ENCODE measurements at places on chromosomes 11 and 22.

DNA sequence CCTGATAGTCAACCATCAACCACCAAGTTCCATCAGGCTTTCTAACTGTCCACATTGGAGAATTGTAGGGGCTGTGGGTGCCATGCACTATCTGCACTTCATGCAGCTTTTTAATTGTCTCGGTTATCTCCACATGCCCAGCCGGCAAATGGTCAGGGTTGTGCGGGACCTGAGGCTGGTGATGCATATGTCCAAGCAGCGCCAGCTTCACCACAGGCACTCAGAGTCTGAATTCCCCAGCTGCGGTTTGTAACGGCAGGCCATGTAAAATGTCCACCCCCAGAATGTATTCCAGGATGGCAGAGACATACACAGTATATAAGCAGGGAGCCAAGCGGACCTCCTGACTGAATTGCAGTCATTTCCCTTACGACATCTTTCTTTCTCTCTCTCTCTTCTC lies 435.6 kb downstream of the DYNC2H1 start:
- no peak for DNase-seq

DNA sequence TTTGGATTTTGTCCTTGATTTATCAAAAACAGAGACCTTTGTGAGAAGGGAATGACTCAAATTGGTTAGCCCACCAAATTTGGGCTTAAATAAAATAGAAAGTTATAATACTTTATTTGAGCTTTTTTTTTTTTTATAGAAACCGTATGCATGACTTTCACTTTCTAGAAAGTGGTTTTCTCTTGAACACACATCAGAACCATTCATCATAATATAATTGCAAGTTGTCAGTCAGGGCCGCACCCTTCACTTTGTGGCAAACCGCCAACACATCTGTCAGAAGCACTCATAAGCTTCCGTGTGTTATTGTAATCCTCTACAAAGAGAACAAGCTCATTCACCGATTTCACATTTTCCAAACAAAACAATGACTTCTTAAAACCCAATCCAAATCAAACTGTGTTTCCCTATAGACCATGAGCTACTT lies 76.1 kb downstream of the SOX6 start:
- no peak for DNase-seq

DNA sequence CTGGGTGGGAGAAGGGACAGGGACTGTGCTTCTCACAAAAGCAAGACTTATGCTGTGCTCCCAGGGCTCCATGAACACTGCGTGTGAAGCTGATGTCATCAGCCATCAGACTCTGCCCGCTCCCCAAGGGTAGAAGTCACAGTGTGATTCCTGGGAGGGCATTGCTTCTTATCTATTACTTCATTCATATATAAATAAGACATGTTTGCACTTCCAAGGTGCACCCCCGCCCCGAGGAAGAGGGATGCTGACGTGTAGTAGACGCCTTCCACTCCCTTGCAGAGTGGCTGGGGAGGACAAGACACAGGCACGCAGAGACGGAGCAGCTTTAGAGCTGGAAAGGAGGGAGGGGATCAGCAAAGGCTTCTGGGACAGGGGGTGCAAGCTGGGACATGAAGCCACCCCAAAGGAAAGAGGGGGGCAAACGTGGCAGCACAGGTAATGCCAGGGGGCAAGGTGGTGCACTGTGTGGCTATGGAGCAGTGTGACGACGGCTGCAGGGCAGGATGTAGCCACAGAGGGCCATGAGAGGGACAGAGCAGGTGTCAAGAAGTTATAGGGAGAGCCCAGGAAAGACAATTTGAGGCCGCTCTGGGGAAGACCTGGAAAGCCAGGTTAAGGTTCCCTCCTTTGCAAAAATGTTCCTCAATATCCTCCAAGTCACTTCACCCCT lies 558.5 kb downstream of the MN1 start:
- no peak for DNase-seq

GRCh38 chr11:19892876-19893275 lies 180.2 kb downstream of the NAV2 start:
- DNase-seq = no peak

- peak; percentile 40 for DNase-seq
Measured at GRCh38 chr11:85809863-85810262, 1.1 kb downstream of the SYTL2 start.

- DNase-seq = no peak
Measured at GRCh38 chr22:36930041-36930935, 16.9 kb downstream of the CSF2RB start.

DNA sequence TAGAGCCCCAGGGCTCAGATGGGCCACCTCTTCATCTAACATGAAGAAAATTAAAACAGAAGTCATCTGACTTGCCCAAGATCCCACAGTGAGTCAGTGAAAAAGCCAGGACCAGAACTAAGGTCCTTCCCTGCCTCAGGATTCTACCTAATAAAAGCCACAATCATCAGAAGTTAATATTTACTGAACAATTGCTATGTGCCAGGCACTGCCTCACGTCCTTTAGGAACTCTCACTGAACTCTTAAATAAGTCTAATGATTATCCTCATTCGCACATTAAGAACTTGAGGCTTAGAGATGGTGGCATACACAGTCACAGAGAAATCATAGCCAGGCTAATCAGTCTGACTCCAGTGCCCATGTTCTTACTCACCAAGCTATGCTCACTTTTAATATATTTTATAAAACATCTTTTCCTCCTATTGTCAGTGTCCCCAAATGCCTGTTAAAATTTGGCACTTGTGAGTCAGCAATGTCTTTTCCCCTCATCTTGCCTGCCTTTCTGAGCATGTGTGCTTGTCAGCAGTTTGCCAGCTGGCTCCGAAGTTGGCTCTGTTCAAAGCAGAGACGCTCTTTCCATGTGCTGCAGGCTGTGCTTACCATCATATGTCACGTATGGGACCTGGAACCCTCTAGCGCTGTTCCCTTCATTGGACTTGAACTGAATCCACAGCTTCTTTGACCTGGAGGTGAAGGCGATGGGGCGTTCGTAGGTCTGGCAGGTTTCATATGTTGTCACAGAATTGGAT lies 21.5 kb upstream of the NRIP3 start:
- DNase-seq = no peak

- no peak for DNase-seq
Measured at GRCh38 chr11:84829162-84829561, 798.0 kb downstream of the DLG2 start.

DNA sequence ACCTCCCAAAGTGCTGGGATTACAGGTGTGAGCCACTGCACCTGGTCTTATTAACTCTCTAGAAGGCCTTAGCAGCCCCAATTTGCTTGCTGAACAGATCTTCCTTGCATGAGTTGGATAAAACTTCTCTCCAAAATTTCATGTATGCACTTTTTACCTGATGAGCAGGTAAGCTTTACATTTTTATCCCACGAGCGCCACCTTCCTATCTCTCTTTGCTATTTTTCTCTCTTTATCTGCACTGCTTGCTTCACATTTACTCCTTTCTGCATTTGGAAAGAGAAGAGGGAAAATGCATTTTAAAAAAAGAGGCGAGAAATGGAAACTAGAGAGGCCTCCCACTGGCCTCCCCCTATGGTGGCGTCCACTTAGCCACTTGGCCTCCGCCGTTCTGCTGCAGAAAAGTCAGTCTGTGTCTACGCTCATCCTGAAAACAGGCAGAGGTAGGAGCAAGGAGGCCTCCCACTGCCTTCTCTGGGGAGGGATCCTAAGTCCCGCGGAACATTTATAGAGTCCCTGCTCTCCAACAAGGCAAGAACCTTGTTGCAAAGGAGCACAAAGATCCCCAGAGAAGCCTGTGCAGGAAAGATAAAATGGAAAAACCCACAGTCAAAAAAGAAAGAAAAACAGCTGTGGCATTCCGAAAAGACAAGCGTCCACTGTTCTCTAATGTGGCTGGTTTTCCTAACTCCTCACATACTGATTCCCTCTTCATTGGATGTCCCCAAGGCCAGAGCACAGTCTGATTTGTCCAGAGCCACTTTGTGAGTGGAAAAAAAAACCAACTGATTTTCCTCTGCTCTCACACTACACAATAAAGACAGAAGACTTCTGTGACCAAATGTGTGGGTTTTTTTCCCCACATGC lies 62.2 kb upstream of the INCENP start:
- no peak for DNase-seq

- DNase-seq = no peak
Measured at GRCh38 chr11:26946257-26946716, 47.6 kb upstream of the FIBIN start.

DNA sequence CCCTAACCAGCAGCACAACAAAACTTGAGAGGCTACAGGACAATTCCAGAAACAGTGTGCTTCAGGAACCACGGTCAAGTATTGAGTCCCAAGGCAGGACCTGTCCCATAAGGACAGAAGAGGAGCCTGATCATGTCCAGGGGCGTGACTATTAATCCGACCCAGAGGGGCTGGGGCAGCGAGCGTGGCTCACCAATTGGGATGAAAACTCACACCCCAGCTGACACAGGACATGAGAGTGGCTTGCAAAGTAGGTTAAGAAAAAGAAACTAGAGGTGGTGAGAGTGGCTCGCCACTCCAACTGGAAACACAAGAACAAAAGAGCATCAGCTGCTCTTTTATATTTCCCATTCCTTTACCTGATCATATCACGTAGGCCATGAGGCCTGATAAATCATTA lies 16.0 kb upstream of the FEZ1 start:
- DNase-seq = no peak

GRCh38 chr11:117345039-117345438 lies 17.4 kb downstream of the CEP164 start:
- DNase-seq = no peak

- DNase-seq = no peak
Measured at GRCh38 chr11:8330404-8330803, 66.7 kb upstream of the LMO1 start.

- no peak for DNase-seq
Measured at GRCh38 chr11:134479206-134480135, 67.4 kb upstream of the B3GAT1 start.

- DNase-seq = no peak
Measured at GRCh38 chr11:59336931-59337330, 21.8 kb upstream of the OR5AN1 start.

- no peak for DNase-seq
Measured at GRCh38 chr22:43823911-43824665, 12.0 kb upstream of the EFCAB6 start.

- no peak for DNase-seq
Measured at GRCh38 chr22:41308544-41308947, 7.2 kb downstream of the ZC3H7B start.

GRCh38 chr11:130785380-130786116 lies 130.7 kb downstream of the SNX19 start:
- DNase-seq = peak; percentile 46

DNA sequence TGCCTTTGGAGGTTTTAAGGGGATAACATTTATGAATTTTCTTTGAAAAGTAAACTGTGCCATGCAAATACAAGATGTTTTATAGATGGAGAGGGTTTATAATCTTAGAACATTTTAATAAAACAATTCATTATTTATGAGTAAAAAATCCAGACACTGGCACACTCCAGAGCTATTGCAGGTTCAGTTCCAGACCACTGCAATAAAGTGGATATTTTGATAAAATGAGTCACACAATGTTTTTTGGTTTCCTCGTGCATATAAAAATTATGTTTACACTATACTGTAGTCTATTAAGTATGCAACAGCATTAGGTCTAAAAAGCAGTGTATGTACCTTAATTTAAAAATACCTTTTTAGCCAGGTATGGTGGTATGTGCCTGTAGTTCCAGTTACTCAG lies 146.2 kb upstream of the ZBED5 start:
- DNase-seq = no peak

GRCh38 chr11:27124514-27125264 lies 84.1 kb downstream of the BBOX1 start:
- DNase-seq = no peak

DNA sequence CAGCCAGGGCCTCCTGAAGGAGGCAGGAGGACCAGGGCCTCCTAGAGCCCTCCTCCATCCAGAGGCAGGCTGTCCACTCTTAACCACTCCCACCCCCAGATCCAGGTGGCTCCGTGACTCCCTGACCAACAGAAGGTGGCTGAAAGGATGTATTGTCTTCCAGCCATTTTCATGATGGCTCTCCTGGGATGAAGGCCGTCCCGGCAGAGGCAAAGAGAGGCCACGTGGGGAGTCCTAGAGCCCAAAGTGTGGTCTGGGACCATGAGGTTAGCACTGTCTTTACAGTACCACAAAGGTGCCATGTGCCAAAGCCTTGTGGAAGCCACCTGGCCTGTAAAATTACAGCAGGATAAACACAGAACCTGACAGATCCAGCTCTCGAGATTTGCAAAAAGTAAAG lies 42.3 kb downstream of the DUSP8 start:
- DNase-seq = no peak

GRCh38 chr11:117583063-117583801 lies 213.8 kb downstream of the DSCAML1 start:
- DNase-seq = peak; percentile 45

GRCh38 chr11:26297189-26297975 lies 34.5 kb upstream of the ANO3 start:
- peak; percentile 52 for DNase-seq

DNA sequence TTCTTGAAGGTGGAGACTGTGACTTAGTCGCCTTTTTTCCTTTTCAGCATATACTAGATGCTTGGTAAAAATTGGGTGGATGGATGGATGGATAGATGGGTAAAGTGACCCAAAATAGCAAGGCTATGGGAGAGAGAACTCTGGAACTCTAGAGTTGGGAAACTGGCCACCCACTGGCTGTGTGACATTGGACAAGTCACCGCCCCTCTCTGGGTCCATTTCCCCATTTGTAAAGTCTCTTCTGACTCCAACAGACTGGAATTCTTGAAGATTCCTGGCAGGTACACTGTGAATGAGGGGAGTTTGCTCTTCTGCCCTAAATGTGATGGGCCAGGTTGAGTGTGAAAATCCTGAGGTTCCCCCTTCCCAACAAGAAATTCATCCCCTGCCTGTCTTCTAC lies 8.0 kb downstream of the TKFC start:
- no peak for DNase-seq

- DNase-seq = no peak
Measured at GRCh38 chr11:71237853-71238252, 14.5 kb downstream of the SHANK2 start.

All from iPS-NIHi11 (cell line).